Mesothelial cell of epicardium (in vitro differentiated cells): ENCODE measurements at places on chromosomes 16 and 17. TPM values are rescaled to one million over a fixed set of nuclear protein-coding genes. Genes with fewer than 3 reads are reported as not detected.

COPZ2 gene
- 28.2 to 31.8 TPM (median 30.7 TPM) in 3 replicates for total RNA-seq

ZSCAN32 gene
- total RNA-seq: 18.4 to 19.7 TPM (median 18.9 TPM) in 3 replicates

DNA sequence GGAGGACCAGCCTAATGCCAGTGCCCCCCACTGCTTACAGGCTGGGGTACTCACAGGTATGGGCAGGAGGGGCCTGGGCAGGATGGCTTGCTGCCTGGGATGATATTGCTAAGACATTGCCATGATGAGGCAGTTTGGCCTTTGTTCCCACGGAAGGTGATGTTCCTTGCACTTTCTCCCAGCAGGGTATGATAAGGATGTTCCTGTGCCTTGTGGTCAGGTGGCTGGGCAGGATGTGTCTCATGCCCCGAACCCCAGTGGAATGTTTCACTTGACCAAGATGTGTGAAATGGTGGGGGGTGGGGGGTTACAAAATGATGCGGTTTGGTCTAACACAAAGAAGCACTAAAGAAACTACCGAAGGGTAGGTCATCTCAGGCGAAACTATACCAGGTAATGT, 337.8 kb upstream of the ZFHX3 start:
- no peaks in the 10 kb centered on the region for H3K4me1 ChIP-seq
- DNase-seq: no peak
- H3K4me3 ChIP-seq: no peak overlapping the region
- H3K27me3 ChIP-seq: no peaks in the 10 kb centered on the region

DNA sequence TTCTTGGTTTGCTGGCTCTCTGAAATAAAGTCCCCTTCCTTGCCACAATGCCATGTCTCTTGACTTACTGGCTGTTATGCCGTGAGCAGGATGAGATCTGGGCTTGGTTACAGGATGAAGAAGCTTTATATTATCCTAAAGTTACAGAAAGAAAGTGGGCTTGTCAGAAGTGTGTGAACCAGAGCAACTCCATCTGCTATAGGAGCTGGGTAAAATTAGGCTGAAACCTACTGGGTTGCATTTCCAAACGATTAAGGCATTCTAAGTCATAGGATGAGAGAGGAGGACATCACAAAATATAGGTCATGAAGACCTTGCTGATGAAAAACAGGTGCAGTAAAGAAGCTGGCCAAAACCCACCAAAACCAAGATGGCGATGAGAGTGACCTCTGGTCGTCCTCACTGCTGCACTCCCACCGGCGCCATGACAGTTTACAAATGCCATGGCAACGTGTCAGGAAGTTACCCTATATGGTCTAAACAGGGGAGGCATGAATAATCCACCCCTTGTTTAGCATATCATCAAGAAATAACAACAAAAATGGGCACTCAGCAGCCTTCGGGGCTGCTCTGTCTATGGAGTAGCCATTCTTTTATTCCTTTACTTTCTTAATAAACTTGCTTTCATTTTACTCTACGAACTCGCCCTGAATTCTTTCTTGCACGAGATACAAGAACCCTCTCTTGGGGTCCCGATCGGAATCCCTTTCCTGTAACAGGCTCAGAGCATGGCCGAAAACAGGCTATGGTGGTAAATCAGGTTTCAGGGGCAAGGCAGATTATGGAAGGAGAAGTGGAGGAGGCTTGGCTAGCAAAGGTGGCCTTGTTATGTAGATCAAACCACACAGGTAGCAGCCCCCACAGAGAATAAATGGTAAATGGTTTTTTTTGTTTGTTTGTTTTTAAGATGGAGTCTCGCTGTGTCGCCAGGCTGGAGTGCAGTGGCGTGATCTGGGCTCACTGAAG, 81.3 kb upstream of the C16orf82 start:
- H3K36me3 ChIP-seq: no peaks in the 10 kb centered on the region
- no peak overlapping the region for H3K4me3 ChIP-seq
- no peak overlapping the region for H3K27ac ChIP-seq
- H3K4me1 ChIP-seq: no peaks in the 10 kb centered on the region
- no peak for DNase-seq

DNA sequence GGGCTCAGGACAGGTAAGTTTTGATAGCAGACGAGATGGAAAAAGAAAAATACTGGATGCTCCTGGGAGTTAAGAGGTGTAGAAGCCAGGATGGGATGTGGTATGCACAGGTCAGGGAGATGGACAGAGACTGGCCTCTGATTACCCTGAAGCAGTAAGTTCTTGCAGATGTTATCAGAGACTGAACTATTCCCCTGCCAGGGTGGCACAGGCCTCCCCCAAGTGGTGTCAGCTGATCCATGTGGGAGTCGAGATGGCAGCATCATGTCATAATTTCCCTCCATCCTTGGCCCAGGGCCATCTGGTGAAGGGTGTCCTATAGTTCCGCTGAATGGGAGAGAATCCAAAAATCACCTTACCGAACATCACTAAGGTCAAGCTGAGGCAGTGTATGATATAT, 14.1 kb upstream of the NKD1 start:
- no peak for DNase-seq
- no peak overlapping the region for H3K27ac ChIP-seq
- H3K36me3 ChIP-seq: peaks cover 5% of the 10 kb centered on the region
- H3K4me1 ChIP-seq: peaks cover 7% of the 10 kb centered on the region
- peaks cover under 1% of the 10 kb centered on the region for H3K27me3 ChIP-seq
- H3K4me3 ChIP-seq: no peak overlapping the region
